ENCODE measurements at places on chromosomes 6 and 20. TPM values are rescaled to one million over a fixed set of nuclear protein-coding genes. Genes with fewer than 3 reads are reported as not detected.

The ZNF334 gene
- 3.8 TPM for total RNA-seq

The ADISSP gene
- total RNA-seq, result 86.9 TPM

The CD109 gene
- total RNA-seq, result 46.8 TPM

The GPX5 gene
- not detected for total RNA-seq

The POPDC3 gene
- 14.8 TPM for total RNA-seq

The BEND3 gene
- total RNA-seq, result 3.8 TPM

The ZNF831 gene
- total RNA-seq, result not detected

The NUP153 gene
- total RNA-seq, result 74.1 TPM

The TRIM10 gene
- total RNA-seq, result not detected

The GPR63 gene
- 1.9 TPM for total RNA-seq

The ADAM33 gene
- total RNA-seq, result not detected

The TNXB gene
- 15.1 TPM for total RNA-seq

The FNDC1 gene
- total RNA-seq, result not detected

The RIN2 gene
- total RNA-seq, result 39.0 TPM

The TPX2 gene
- total RNA-seq, result 164 TPM

The HSPA12B gene
- total RNA-seq, result not detected

The CST2 gene
- total RNA-seq, result not detected

The METTL24 gene
- not detected for total RNA-seq

The MAS1 gene
- total RNA-seq, result not detected

The CLVS2 gene
- total RNA-seq, result not detected

The EYS gene
- total RNA-seq, result not detected

The KCNK15 gene
- 0.20 TPM for total RNA-seq

The CST7 gene
- not detected for total RNA-seq

The COL9A3 gene
- 8.3 TPM for total RNA-seq

The TFAP2A gene
- total RNA-seq, result 37.0 TPM

The LRFN2 gene
- total RNA-seq, result not detected

The CYP21A2 gene
- total RNA-seq, result not detected

The CCDC167 gene
- 33.5 TPM for total RNA-seq

The TMC2 gene
- total RNA-seq, result not detected

The GHRH gene
- not detected for total RNA-seq

The EMILIN3 gene
- not detected for total RNA-seq

The FAM217A gene
- total RNA-seq, result not detected

The EDN3 gene
- total RNA-seq, result not detected

The APOBEC2 gene
- total RNA-seq, result not detected

The HLA-DRB5 gene
- not detected for total RNA-seq

The IMPG1 gene
- total RNA-seq, result not detected

The KIF25 gene
- total RNA-seq, result not detected

The FGD2 gene
- total RNA-seq, result 0.50 TPM

The LAMP5 gene
- total RNA-seq, result not detected

The DEF6 gene
- total RNA-seq, result 27.0 TPM

The SLC22A16 gene
- not detected for total RNA-seq

The RAET1L gene
- 2.8 TPM for total RNA-seq

The TP53TG5 gene
- total RNA-seq, result 0.23 TPM

Measured in PC-9 (cell line).